Ureter (tissue), 1 donor: ENCODE measurements at places on chromosomes 7 and 10. TPM values are rescaled to one million over a fixed set of nuclear protein-coding genes. Genes with fewer than 3 reads are reported as not detected.

DNA sequence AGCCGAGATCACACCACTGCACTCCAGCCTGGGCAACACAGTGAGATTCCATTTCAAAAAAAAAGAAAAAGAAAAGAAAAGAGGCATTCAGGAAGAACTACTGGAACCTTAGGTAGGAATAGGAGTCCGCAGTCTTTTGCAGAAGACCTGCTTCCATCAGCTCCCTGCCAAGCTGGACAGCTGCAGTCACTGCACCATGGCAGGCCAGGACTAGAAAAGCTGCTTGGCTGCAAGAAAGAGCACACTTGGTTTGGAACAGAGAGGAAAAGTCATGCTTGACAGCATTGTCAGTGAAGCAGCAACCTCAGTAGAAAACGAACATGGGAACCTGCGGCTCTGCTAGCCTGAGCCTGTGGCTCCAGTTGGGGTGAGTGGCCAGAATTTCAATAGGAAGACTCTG, 104.3 kb downstream of the MARCHF5 start:
- no peak for DNase-seq

DNA sequence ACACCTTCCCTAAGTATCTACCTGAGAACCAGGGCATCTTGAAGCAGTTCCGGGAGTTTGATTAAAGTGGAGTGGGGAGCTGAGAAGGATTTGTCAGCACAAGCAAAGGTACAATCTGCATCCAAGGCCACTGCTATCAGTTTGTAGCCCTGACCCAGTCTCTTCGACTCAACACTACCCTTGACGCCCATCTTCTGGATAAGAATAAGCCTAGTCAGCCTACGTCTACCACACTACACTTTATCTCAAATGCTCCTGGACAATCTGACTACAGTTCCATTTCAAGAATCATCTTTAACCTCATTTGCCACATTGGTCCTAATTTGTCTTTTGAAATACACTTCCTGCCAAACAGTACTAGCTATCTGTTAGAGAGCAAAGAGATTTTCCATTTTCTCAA, 134.1 kb upstream of the C1GALT1 start:
- no peak for DNase-seq

- DNase-seq: no peak
Measured at GRCh38 chr10:47247148-47248059, 52.6 kb upstream of the GDF10 start.

DNA sequence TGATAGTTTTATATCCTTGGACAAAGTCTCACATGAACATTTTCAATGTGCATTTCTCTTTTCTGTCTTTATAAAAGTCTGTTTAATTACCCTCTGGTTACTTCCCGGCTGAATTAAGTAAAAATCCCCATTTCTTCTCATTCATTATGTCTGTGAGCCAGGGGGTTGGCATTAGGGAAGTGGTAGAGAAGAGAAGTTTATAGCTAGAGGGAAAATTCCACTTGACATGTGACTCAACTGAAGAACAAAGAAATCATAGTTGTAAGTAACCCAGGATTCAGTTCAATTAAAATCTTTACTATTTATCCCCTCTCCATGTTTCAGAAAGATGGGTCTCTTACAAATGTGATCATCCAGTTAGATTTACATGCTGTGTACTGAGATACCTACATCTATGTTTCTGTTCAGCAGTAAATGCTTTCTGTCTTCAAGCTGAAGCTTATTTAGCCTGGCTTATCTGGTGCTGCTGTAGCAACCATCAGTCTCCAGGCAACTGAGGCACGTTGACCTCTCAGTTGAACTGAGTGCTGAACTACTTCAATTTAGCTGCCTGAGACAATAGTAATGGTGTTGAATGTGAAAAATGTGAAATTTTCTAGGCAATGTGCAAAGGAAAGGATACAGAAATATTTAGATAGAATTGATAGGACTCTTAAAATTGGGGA, 181.6 kb downstream of the MLLT10 start:
- DNase-seq: no peak

DNA sequence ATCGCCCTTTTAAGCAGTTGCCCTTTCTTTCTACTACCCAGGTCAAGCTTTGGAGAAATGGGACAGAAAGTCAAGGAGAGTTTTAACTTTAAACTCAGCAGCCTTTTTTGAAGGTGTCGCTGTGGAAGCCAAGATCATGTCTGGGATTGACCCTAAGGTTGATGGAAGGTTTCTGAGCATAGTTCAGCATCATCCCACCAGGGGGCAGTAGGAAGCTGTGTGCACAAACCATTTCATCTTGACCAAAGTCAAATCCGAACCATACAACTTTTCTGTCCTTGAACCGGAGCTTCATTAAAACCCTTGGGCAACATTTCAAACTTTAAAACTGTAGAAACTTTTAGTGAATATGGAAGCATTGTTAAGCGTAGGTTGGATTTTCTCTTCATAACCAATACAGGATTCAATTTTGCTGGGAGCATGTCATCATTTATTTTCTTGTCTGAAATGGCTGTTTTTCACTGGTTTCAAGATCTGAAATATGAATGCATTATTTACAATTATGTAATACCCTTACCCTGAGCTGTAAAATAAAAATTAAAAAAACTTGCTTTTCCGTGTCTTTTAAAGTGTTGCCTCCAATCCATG, 214.4 kb upstream of the KIAA1217 start:
- DNase-seq: peak; percentile 59

The OPN1SW gene
- total RNA-seq: not detected

- no peak for DNase-seq
Measured at GRCh38 chr7:151787348-151787747, 89.6 kb downstream of the PRKAG2 start.

DNA sequence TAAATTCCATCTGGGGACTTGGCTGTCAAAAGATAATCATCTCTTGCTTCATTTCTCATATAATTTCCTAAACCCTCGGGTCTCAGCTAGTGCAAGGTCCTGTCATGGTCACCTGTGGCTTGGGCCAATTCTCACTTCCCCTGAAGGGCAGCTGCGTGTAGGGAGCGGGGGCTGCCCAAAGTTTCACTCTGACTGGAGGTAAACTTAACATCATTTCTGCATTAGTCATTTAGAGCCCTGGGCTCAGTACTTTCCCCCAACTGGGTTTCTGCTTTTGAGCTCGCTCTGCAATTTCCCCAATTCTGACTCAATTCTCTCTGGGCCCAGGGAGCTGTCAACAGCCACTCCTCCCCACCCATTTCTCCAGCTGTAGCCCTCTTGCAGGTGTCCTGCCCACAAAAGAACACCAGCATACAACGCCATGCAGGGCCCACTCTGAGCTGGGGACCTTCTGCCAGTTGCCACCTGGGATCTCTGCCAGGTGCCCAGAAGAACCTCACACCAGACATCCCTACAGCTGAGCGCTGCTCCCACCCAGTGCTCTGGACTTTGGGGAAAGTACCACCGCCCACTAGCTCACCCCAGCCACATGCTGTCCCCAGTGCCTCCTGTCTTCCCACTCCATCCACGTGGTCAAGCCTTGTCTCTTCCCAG, 37.9 kb downstream of the VOPP1 start:
- no peak for DNase-seq

DNA sequence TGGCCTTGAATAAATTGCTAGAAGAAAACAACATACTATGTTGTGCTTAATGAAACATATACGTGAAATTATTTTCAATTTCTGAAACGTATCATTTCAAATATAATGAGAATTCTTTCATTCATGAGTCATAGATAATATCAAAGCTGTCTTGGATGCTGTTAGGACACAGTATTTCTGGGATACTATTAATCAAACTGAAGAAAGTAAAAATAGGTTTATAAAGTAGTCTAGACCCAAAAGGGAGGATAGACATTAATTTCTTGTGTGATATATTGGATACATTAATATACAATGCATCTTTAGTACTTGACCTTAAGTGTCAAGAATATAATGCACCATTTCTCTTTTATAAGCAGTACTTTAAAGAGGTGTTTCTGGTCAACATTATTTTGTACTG, 89.7 kb downstream of the CNTNAP2 start:
- DNase-seq: no peak

DNA sequence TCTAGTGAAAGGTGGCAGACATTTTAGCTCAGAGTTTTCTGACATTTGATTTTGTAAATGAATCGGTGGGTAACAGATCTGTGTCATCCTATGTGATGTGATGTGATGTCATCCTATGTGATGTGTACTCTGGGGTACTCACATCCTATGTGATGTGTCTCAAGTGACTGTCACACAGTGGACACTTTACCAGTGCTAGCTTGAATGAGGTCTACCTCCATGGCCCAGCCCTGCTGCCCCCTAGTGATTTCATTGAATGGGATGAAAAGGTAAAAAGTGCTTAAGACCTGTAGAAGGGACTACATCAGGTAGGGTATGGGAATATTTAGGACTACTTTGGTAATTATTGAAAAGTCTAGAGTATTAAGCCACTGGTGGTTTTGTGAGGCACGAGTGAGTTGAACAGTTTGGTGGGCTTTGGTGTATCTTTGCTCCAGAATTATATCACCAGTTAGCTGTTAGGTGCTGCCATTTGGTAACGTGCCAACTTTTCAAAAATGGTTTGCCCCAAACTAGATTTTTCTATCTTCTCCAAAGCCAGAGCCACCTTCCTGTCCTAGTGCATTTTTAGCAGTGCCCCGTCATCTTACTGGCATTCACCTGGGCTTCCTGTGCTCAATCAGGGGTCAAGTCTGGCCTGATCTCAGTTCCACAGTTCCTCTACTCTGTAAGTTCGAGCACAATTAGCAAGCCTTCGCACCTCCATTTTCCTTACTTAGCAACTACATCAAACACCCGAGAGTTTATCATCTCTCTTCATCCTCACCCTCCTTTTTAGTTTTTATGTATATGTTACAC, 9.7 kb downstream of the EIF4H start:
- no peak for DNase-seq

DNA sequence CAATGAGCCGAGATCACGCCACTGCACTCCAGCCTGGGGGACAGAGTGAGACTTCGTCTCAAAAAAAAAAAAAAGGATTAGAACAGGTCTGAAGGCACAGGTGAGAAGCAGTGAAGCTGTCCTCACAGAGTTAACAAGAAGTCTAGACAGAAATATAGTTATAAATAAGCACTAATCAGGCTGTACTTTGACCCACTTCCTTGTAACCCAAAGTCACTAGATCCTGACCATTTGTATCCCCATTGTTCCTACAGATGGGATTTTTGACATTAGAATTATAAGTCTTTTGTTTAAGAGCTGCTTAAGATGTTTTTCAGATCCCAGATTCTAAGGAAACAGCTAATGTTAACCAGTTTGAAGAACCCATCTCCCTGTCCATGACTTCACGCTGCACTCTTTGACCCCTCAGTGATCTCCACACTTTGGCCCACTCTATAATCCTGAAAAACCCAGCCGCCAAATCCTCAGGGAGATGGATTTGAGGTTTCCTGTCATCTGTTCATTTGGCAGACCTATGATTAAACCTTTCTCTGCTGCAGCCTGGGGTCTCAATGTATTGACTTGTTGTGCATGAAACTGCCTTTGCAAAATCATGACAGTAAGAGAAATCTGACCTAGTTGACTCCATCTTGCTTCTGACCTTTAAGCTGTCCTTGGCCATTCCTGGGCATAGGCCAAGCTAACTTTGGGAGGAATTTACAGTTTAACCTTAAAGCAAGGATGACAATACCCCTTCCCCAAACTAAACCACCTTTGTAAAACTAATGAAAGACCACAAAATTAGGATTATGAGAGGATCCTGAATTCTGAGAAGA, 11.4 kb downstream of the SSMEM1 start:
- no peak for DNase-seq

The YAE1 gene
- total RNA-seq: 24.8 TPM

GRCh38 chr7:137005873-137006272, 137.4 kb downstream of the CHRM2 start:
- DNase-seq: no peak
